CD4-positive, alpha-beta T cell treated with Interleukin-4 for 4 hours (primary cell): ENCODE measurements at places on chromosomes 11 and 22.
A peak's percentile ranks its signal among the peaks of the same experiment; 100 is the strongest.

GRCh38 chr11:63961608-63962412 is 12.6 kb upstream of the COX8A start:
- peak; percentile 32 for DNase-seq

- no peak for DNase-seq
These were observed 32.7 kb upstream of the CELSR1 start for GRCh38 chr22:46569848-46570695.

GRCh38 chr22:44266796-44267760 is 45.7 kb downstream of the SHISAL1 start:
- no peak for DNase-seq

GRCh38 chr11:113906038-113906437 is 1.4 kb downstream of the HTR3B start:
- DNase-seq, result no peak

DNA sequence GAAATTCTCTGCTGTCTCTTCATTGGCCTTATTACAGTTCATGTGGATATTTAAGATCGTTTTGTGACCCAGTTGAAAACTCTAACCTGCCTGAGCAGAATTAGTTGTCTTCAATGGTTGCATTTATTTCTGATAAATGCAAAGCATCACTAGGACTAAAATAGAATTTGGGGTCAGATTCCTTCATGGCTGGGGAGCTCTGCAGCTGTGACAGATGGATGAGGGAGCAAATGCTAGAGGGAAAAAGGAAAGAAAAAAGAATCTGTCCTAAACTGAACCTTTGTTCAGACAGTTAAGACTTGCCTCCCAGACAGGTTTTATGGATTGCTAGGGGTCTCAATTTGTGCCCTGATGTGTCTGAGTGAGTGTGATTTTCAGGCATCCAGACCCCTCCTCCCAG is 113.0 kb downstream of the SYT9 start:
- no peak for DNase-seq

DNA sequence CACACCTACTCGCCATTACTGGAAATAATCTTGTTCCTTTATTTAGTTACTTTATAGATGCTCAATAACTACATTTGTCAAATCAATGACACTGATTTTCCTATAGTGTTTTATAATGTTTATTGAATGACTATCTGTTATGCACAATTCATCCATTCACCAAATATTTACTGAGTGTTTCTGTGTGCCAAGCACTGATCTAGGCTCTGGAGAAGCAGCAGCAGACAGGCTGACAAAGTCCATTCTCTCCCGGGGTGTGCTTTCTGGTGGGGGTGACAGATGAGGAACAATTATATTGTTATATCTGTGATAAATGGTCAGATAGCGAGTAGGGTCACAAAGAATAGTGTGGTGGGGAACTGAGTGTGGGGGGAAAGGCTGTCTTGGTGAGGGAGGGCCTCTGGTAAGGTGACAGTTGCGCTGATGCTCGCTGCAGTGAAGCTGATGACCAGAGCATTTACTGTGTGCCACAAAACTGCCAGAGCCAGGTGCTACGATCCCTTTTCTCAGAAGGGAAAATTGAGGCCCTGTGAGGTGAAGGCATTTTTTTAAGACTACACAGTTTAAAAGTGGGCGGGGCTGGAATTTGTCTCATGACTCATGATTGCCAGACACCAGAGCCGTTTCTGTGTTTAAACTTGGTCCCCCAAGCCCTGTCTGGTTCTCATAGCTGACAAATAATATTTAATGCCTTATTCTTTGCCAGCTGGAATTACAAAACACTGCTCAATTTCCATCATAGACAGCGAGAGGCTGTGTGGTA is 10.2 kb downstream of the PACS1 start:
- DNase-seq, result peak; percentile 87

GRCh38 chr22:23467721-23468294 is 112.3 kb downstream of the IGLL1 start:
- DNase-seq, result no peak

- DNase-seq, result no peak
These were observed 60.0 kb downstream of the PKNOX2 start for GRCh38 chr11:125224391-125225021.

DNA sequence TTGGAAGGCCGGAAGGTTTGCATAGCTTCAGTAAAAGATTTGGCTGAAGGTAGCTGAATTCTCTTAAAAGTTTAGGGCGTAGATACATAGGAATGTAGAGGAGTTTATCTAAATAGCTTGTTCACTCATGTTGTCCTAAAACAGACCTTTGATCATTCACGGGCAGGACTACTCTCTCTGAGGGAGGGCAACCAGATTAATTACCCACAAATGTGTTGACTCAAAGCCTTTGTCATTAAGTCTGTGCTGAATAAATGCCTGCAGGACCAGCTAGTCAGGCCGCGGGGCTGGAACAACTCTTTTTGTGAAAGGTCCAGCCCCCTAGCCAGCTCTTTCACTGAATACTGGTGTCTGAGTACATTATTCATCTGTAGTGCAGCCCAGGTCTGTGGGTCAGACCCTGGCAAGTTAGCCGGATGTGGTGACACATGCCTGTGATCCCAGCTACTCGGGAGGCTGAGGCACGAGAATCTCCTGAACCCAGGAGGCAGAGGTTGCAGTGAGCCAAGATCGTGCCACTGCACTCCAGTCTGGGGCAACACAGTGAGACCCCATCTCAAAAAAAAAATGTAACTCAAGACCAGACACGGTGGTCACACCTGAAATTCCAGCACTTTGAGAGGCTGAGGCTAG is 2.8 kb upstream of the FADD start:
- DNase-seq, result no peak

GRCh38 chr11:59185386-59185945 is 13.5 kb downstream of the DTX4 start:
- DNase-seq, result no peak

DNA sequence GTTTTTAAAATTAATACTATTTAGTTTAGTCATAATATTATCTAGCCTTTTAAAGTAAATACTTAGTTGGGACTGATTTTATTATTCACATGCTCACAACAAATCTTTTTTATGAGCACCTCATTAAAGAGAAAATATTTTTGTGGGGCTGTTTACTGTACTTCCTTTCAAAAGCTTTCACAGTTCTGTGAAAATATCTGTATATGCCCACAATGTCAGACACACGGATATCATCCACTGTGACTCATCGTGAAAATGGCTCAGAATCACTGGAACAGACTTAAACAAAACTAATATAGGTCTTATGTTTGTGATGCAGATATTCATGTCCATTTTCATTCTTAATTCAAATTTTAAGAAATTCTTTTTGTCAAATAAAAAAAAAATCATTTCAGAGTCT is 305.2 kb downstream of the RAB38 start:
- no peak for DNase-seq

- no peak for DNase-seq
These were observed 2.5 kb downstream of the FERMT3 start for GRCh38 chr11:64208796-64209562.

GRCh38 chr11:415640-416041 is 842 bp upstream of the SIGIRR start:
- no peak for DNase-seq

GRCh38 chr11:64541131-64541530 is 49.9 kb upstream of the SLC22A12 start:
- DNase-seq, result no peak

GRCh38 chr11:94417386-94417987 is 16.3 kb upstream of the GPR83 start:
- DNase-seq, result no peak

- no peak for DNase-seq
These were observed 36.9 kb downstream of the SHANK2 start for GRCh38 chr11:71215425-71215965.
